ENCODE measurements at places on chromosomes 5 and 9.

DNA sequence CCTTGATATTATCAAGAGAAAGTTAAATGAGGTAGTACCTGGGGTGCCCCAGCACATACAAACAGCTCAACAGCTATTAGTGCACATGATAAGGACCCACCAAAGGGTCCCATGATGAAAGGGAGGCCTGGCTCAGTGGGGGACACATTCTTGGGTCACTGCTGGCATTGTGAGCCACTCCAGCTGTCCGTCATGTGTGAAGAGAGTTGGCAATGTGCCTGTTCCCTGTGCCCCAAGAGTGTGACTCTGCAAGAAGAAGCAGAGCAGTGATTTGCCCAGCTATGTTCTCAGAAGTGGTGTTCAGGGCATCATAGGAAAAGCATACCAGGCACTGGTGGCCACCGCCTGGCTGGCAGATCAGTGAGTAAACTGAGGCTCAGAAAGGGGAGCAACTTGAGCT is 37.1 kb upstream of the TDRD7 start:
- DNase-seq, result no peak

GRCh38 chr5:11372191-11372590 is 532.1 kb downstream of the CTNND2 start:
- no peak for DNase-seq

DNA sequence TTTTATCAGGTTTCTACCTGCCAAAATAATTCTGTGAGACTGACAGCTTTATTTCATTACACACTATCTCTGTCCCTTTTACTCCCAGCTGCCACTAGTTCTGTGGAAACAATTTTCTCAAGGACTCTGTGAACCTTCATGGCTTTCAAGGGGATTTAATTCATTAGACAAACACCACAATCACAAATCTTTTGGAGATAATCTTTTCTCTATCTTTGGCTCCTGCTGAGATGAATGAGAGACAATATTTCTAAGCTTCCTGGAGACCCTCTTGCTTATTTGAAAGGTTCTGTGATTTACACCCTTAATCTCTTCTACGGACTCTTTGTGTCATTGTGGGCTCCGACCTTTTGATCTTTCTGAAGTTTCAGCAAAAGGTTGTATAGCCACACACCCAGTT is 222.6 kb downstream of the PRDM9 start:
- DNase-seq, result no peak

- no peak for DNase-seq
These were observed 35.3 kb upstream of the HSPA9 start for GRCh38 chr5:138610415-138610917.

DNA sequence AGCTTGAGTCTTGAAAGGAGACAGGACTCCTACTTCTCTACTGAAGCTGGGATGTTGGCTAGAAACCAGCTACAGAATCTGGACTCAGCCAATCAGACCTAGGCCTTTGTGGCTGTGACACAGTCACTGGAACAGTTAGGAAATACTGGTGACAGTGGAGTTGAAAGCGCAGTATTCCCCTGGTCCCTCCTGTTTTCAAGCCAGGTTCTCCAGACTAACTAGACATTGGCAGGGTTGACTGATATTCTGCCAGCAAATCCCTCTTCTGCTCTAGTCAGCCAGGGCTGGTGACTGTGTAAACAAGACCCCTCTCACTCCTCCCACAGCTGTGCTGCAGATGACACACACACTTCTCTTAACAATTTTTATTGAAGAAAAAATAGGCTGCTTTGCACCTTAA is 8.7 kb downstream of the SHROOM1 start:
- DNase-seq, result no peak

DNA sequence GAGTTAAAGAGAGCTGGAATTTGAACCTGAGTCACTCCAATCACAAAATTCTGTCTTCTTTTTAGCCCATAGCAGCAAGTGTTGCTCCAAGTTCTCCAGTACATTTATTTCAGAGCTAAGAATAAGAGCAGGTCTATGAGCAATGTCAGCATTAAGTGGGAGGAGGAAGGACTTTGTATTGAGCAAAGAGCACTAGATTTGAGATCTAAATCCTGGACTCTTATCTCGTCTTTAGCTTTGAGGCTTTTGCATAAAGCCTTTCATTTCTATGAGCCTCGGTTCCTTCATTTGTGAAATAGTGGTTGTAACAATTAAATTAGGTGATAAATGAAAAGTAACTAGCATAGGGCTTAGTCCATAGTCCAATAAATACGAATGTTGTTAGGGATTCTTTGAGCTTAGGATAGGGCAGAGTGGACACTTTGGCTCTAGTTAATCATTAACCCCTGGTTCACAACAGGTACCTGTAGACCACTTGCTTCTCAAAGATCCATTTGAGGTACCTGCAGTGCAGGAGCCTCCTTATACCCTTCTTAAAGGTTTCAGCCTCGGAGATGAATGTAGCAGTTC is 464.1 kb upstream of the KLF4 start:
- DNase-seq, result no peak

DNA sequence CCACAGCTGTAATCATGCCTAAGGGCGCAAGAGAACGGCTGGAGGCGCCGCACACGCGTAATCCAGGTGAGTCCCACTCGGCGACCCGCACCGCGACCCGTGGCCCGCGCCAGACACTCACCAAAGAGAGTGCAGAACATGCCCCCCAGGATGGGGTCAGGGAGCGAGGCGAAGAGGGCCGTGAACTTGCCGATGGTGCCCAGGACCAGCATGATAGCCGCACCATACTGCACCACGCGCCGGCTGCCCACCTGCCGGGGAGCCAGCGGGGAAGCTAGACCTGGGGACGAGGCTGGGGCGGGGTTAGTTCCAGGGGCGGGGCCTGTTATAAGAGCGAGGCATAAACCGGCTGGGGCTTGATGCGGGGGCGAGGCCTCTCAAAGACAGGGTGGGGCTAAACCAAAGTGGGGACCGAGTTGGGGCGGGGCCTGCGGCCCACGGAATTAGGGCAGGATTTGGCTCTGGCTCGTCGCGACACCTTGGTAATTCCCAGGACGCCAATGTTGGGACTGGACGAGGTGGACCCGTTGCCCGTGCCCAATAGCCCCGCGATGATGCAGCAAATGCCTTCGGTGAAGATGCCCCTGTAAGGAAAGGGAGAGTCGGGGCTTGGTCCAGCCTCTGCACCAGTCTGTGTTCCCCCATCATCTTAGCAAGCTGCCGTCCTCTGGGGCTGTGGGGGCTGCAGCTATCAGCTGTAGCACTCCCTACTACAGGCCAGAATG is 4.8 kb downstream of the SLC23A1 start:
- no peak for DNase-seq

DNA sequence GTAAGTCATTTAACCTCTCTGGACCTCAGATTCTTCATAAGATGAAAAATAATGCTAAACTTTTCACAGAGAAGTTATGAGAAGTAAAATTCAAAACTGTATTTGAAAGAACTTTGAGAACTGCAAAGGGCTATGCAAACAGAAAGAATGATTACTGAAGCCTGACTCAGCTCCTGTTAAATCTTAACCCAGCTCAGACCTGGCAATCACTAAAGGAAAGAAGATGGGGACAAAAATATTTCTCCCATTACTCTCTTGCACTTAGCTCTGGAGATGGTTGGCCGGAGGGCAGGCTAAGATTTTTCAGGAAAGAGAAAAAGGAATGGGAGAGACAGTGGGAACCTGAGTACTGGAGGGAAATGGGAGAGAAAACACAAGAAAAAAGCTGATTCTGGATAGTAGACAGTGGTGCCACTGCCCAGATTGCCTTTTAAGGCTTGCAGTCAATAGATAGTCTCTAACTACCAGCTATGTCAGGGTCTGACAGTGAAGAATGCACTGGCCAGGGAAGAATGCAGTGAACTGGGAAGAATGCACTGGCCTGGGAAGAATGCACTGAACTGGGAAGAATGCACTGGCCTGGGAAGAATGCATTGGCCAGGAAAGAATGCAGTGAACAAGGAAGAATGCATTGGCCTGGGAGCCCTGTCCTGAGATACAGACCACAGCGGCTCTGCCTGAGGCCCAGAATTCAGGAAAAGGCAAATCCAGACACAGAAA is 25.2 kb upstream of the CEMIP2 start:
- DNase-seq, result no peak

Data from stimulated activated naive CD8-positive, alpha-beta T cell treated with anti-CD3 and anti-CD28 coated beads, Interleukin-15, Interleukin-2, amounts not matched to agents 100 U/mL and 50 U/mL, for 24 hours (primary cell).